ENCODE measurements at places on chromosomes 5 and 9.

DNA sequence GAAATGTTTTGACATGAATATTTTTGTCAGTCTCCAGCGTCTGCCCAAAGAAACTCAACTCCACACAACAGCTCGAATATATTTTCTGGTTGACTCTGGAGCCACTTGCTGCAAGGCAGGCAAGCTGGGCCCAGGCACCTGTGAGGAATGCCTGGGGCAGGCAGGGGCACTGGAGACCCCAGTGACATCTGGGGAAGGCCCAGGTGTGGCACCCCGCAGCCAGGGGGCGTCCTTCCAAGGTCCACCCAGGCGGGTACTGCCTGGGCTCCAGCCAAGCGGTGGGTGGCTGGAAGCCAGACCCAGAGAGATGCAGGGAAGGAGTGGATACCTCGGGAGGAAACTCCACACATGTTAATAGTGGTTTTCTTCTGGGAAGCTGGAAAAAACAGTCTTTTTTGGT, 125.9 kb downstream of the PHF2 start:
- no peak for DNase-seq

DNA sequence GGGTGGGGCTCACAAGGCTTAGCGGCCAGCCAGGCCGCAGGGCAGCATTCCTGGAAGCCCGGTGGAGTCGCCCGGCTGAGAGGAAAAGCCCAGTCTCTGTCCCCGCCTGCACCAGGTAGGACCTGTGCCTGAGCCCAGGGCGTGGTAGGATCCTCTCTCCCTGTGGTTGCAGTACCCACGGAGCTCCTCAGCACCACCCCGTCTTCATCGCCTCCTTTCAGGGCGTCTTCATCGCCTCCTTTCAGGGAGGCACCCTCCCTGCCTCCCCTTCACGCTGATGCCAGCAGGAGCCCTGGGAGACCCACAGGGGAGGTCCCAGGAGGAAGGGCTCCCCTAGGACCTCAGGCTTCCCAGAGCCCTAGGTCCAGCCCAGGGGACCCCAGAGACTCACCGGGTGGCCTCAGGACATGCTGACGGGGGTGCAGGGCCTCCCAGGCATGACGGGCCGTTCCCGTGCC, 53.3 kb upstream of the NOTCH1 start:
- no peak for DNase-seq

- peak; percentile 82 for DNase-seq
Observed at GRCh38 chr9:34701023-34701768, 8.7 kb downstream of the CCL21 start.

- DNase-seq, result peak; percentile 67
Observed at GRCh38 chr9:2299156-2299842, 284.2 kb downstream of the SMARCA2 start.

- DNase-seq, result peak; percentile 43
Observed at GRCh38 chr5:154860123-154860522, 1.7 kb downstream of the CNOT8 start.

GRCh38 chr5:66454186-66455078, 141.8 kb upstream of the MAST4 start:
- no peak for DNase-seq

DNA sequence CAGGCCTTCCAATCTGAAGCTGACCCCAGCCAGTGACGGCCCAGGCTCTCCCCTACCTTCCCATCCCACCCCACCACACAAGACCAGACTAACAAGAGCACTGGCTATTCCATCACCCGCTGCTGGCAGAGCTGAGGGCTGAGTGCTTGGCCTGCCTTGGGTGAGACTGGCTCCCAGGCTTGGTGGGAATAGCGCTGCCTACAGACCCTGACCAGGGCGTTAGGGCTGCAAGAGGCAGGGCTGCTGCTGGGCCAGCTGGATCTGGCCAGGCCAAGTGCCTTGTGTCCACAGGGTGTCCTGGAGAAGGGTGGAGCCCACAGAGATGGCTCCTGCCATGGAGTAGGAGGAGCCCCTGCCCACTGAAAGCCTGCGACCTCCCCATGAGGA, 31.6 kb upstream of the ANGPTL2 start:
- DNase-seq, result peak; percentile 12
